ENCODE measurements at places on chromosomes 1 and 21. TPM values are rescaled to one million over a fixed set of nuclear protein-coding genes. Genes with fewer than 3 reads are reported as not detected.

Gene NGF
- 1.5 TPM for total RNA-seq

Gene PTPRU
- total RNA-seq, result 7.2 TPM

Gene SNX7
- 41.9 TPM for total RNA-seq

Gene NTNG1
- total RNA-seq, result 17.3 TPM

Gene LCE6A
- not detected for total RNA-seq

Gene EFCAB14
- 19.8 TPM for total RNA-seq

Gene ZZZ3
- total RNA-seq, result 48.8 TPM

Gene SELENOF
- total RNA-seq, result 125 TPM

Gene NKAIN1
- 0.08 TPM for total RNA-seq

Gene CCDC185
- not detected for total RNA-seq

Gene ACTRT2
- not detected for total RNA-seq

Gene CFAP141
- total RNA-seq, result not detected

Data from smooth muscle cell of the coronary artery (primary cell).